Naive thymus-derived CD4-positive, alpha-beta T cell (primary cell): ENCODE measurements at places on chromosomes 7 and 10.

- no peak for DNase-seq
Measured at GRCh38 chr10:118841881-118842605, 87.3 kb upstream of the CACUL1 start.

DNA sequence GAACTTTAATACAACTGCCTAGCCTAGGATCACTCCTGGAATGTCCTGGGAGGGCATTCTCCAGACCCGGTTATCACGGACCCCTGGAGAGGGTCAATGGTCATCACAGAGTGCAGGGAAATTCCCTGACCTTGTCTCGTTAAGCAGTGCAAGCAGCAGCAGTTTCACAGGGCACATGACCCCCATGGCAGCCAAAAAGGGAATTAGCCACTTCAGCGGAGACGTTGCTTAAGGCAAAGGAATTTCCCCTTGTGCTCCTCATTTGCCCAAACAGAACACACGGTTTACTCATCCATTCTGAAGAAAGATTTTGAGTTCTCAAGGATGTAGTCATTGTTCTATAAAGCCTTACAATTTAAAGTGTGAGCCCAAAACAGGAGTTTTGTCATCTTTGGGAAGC lies 260.3 kb downstream of the SNX13 start:
- DNase-seq: no peak

DNA sequence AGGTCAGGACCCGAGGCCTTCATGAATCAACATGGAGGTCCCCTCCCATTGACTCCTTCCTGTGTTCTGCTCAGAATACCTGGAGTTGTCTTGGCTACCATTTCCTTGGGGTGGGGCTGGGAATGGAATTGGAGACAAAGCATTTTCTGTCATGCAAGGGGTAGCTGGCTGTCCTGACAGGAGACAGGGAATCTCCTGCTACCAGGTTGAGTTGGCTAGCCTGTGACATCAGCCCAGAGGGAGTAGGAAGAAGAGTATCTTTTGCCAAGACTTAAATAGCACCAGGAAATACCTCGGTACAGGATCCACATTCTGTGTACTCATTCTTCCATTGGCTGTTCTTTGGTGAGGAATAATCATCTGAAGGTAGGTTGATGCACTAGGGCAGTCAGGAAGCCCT lies 4.9 kb downstream of the ZDHHC16 start:
- no peak for DNase-seq

GRCh38 chr7:104873401-104873800 lies 140.6 kb upstream of the KMT2E start:
- DNase-seq: no peak

- peak; percentile 99 for DNase-seq
Measured at GRCh38 chr7:5822742-5823503, 41.5 kb upstream of the RNF216 start.

GRCh38 chr7:144671429-144671828 lies 164.4 kb downstream of the TPK1 start:
- no peak for DNase-seq

GRCh38 chr7:16135658-16136057 lies 285.7 kb downstream of the CRPPA start:
- DNase-seq: no peak

DNA sequence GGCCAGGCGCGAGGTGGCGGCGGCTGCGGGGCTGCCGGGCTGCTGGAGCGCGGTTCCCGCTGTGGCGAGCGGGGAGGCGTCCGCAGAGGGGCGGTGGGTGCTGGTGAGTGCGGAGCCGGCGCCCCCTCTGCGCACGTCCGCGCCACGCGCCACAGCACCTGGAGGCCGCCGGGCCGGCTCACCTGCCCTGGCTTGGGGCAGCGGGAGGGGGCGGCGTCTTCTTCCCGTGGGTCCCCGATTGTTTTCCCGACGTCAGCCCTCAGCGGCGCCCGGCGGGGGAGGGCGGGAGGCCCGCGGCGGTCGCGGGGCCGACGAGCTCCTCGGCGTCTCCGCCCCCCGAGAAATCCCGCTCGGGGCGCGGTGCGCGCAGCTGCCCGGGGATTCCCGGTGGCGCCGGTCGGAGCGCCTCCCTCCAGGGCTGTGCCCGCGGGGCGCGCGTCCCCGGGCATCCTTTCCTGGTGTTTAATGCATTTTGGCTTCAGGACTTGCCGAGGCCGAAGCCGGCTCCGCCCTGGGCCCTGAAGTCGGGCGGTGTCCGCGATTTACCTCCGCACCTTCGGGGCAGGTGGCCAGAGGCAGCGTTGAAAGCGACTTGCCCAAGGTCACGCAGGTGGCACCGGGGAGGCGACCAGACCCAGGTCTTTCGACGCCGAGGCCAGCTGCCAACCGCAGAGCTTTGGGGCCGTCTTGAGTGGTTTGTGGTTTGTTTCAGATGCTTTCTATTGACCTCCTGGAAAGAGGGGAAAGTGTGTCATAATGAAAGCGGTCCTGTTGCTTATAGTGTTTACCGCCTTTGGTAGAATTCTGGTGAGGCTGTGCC lies 561 bp downstream of the PLEKHA1 start:
- DNase-seq: peak; percentile 65

DNA sequence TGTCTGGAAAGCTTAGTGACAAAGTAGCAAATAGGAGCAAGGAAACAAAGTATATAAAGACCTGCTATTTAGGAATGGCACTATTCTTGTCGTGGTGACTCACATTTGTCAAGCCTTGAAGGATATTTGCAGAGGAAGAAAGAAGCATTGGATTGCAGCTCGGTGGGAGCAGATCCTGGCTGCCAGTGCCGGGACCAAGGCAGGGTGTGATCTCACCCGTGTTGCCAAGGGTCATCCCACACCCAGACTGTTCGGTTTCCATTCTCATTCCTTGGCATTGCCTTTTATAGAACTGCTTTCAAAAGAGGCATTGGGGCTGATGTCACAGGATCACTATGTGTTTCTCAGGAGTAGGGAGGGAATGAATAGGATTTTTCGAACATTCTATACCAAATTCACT lies 176.2 kb downstream of the GALNT17 start:
- DNase-seq: no peak

- no peak for DNase-seq
Measured at GRCh38 chr7:87480386-87480785, 4.9 kb upstream of the ABCB4 start.

DNA sequence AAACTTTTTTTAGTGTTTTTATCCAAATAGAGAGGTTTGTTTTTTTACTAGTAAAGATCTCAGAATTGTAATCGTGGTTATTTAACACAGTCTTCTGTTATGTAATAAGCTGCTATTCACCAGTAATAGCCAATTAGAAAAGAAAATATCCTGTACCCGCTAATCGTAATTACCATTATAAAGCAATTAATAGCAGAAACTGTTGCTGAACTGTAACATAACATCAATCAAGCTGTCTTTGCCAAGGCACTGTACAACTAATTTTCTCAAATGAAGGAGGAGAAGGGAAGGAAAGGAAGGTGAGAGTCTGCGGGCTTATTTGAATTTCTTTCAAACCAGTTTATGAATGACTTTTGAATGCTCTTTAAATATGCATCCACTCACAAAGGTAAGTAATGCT lies 9.3 kb downstream of the ZNF277 start:
- DNase-seq: no peak

GRCh38 chr10:100653957-100654781 lies 91.2 kb upstream of the PAX2 start:
- DNase-seq: no peak

DNA sequence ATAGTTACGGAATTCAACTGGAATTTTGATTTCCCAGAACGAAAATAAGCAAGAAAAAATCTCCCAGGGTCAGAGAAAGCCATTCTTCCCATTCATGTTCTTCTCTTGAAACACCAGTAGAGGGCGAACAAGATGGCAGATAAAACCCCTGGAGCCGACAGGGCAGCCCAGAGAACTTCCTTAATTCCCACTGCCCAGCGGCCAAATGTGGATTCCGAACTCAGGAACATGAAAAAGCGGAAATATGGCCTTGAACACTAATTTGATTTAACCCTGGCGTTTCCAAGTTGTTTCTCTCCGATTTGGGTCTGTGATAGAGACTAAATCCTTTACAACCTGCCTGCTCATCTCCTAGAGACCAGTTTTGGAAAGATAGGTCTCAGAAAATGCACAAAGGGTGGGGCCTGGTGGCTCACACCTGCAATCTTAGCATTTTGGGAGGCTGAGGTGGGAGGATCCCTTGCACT lies 100.7 kb upstream of the WAC start:
- peak; percentile 31 for DNase-seq

DNA sequence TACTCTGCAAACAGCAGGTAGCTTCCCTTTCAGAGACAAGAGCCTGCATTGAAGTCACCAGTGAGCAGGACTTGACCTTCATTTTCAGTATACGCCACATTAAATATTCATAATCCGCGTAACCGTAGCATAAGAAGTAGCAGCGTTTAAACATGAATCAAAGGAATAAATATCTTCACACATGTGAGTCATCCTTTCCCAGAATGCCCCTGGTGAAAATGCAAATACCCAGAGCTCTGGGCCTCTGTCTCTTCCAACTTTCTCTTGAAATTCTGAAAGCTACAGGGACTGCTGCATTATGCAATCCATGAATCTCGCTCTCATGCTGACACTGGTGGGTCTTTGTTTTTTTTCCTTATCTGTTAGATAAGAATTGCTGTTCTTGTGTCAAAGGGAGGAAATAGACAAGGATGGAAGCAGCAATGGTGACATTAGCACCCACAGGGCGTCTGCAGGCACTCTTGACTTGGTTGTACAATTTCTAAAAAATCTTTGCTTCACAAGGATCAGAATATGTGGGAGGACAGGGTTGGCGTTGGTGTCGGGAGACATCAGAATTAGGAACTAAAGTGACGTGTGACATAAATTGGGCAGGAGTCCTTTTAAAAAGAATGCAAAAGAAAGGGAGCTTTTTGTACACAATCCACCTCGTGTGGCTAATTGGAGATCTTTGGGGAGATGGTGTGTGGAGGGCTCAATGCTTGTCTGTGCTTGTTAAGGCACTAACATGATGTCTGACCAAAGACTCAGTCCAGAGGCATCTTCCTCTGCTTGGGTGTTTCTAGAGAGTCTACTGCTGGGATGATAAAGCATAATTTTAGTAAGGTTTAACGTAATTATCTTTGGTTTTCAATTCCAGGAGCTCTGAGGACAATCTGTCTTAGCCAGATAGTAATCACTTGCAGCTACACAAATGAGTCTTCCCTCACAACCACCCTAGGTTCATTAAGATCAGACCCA lies 390.3 kb downstream of the KCNMA1 start:
- no peak for DNase-seq

DNA sequence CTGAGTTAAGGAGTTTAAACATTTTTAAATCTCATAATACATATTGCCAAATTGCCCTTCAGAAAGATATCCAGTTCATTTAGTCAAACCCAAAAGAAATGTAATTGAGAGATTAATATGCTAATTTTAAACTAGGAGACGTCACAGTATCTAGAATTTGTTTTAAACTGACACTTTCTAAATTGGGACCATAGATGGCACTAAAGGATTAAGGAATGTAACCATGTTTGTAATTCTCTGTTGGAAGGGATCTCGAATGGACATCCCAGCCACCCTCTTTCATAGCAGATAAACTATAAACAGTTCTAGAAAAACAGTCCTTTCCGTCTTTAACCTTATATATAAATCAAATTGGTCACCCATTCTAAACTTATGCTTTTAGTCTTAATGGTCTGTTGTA lies 30.0 kb upstream of the SAMD9L start:
- DNase-seq: no peak

DNA sequence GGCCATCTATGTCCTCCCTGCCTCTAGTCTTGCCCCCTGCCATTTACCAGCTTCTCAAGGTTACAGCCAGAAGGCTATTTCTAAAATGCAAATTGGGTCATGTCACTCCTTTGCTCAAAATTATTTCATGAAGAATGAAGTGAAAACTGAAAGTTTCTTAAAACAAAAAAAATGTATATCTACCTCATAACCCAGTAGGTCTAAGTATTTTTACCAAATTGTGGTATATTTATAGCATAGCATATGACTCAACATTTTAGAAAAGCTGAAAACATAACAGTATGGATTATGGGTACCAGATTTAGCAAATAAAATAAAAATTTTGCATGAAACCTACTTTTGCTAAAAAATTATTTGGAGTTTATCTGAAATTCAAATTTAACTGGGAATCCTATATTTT lies 78.4 kb downstream of the SLC16A9 start:
- DNase-seq: no peak

DNA sequence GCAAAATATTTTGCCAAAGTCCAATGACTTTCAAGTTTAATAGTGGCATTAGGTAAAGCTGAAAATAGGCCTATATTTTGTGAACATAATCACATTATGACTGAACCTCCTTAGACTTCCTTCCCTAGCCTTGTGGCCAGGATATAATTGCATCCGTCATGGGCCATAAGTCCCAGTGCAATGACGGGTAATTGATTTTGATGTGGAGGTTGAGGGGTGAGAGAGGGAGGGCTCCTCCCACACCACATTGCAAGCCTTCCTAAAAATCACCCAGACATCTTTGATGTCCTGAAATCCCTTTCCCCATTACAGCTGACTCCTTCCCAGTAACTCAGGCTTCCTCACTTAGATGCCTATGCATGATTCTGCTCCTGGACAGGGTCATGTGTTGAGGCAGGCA lies 25.6 kb downstream of the TAS2R41 start:
- DNase-seq: no peak

- no peak for DNase-seq
Measured at GRCh38 chr10:54914049-54914448, 113.0 kb upstream of the PCDH15 start.

- peak; percentile 99 for DNase-seq
Measured at GRCh38 chr7:25125137-25125946, at the start of gene CYCS. TSS of gene CYCS (minus strand) at chr7:25125260. CDS start at chr7:25124119, 1,141 bp downstream.

DNA sequence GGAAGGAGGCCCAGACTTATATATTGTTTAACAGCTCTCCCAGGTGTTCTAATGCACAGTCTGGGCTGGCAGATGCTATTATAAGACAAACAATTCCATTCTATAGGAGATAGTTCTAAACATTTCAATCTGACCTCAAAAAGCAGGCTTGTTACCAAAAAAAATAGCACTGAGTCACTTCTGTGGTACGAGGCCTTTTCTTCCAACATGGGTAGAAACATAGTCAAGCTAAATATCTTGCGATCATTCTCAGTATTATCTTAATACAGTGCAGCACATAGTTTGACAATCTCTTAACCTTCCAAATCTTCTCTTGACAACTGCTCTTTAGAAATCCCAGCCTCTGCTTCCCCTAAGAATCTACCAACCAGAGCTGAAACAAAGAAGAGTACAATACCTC lies 46.6 kb upstream of the MKX start:
- no peak for DNase-seq
